Fibroblast of villous mesenchyme (primary cell): ENCODE measurements at places on chromosomes 16 and 17.

DNA sequence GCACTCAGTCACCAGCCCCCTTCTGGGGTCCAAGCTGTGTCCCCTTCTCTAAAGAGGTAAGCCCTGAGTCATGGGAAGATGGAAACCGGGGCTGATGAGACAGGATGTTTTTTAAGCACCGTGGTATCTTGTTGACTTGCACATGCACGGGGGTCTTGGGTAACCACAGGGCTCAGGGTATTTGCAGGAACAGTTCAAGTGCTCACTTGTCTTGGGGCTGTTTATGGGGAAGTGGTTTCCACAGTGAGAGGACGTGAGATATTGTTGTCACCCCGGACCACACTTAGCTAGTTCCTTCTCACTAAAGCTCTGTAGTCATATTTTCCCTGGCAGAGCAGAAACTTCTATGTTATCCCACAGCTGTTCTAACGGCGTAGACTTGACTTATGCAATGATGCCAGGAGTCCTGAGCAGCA lies 7.7 kb downstream of the CCL3L1 start:
- DNase-seq, result no peak

GRCh38 chr17:45895304-45895968 lies 1.1 kb downstream of the MAPT start:
- DNase-seq, result peak; percentile 8

DNA sequence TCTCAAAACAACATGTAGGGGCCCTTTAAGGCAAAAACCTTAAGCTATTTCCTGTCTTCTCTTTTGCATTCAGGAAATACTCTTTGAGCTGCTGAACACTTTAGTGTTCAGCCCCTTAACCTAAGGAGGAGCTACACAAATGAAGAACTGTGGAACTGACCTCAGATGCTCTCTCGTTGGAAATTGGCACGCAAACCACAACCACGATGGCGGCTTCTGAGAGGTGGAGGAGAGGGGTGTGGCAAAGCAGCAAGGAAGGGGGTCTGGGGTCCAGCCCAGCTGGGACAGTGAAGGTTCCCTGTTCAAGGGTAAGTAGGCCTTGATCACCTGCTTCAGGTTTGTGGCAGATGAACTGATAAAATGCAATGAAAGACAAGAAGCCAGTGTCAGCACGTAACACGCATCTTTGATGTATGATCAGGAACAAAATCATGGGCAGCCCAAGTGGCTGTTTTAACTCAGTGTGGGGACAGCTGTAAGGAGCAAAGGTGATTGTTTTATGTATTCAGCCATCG lies 291.6 kb upstream of the TNRC6C start:
- DNase-seq, result no peak

- DNase-seq, result no peak
Observed at GRCh38 chr17:20781260-20781659, 201.7 kb downstream of the CDRT15L2 start.

GRCh38 chr16:79589601-79590102 lies 10.9 kb downstream of the MAF start:
- no peak for DNase-seq

DNA sequence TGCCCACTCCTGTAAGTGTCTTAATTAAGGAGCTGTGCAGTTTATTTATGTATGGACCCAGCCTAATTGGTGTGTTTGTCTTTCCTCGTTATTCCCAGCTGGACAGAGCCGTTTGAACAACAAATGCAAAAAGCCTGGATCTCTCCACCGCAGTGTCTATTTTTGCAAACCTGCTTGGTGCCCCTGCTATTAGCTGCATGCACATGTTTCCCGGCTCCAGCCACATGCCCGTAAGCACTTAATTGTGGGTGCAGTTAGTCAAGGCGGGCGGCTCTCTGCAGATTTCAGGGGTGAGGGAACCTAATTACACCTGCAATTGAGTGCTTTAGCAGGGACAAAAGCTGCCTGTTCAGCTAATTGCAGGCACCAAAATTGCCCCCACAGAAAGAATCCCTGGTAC lies 74.0 kb upstream of the GSE1 start:
- no peak for DNase-seq

DNA sequence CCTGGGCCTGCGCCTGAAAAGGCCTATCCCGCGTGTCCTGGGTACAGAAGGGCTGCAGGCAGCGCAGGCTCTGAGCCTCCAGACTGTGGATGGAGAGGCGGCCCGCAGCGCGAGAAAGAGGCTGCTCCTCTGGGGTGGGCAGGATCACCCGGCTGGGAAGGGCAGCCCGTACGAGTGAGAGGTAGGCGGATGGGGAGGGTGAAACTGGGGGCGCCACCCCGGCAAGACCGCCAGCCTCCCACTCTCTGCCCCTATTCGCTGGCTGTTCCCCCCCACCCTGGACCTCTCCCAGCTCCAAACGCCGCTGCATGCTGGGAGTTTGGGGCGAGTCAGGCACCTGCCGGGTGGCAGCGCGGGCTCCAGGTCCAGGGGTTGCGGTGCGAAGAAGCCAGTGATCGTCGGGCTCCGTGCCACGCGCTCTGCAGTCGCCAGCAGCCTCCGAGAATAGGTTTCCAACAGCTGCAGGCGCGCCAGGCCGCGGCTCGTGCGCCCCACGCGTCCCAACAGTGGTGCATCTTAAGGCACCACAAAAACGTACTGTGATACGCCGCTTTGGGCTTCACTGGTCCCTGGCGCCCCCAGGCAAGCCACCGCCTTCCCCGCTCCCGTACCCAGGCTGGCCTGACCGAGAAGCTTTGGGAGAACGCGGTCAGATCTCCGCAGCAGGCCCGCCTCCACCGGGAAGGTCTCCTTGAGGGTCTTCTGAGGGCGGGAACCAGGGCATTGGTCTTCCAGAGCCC lies 1.1 kb downstream of the NOXO1 start:
- DNase-seq, result no peak

DNA sequence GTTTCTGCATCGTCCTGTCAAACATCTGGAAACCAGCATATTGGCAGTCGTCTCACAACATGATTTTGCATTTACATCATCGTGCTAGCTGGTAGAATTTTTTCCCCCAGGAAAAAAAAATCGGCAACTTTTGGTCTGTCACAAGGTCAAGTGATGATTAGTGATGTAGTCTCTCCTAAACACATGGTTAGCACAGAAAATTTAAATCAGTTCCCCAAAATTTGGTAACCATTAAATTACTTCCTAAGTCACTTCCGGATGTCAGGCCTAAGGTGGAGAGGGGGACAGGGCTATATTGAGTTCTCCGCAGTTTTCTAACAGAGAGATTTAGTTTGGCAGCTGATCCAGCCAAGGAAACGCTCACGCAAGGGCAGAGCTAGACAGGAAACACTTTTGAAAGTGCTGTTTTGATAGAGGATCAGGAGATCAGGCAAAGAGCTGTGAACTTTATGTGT lies 271.0 kb upstream of the TBX2 start:
- DNase-seq, result peak; percentile 27

- DNase-seq, result no peak
Observed at GRCh38 chr16:61500851-61501250, 535.4 kb downstream of the CDH8 start.

GRCh38 chr17:76199469-76199868 lies 40.8 kb downstream of the RNF157 start:
- DNase-seq, result no peak

DNA sequence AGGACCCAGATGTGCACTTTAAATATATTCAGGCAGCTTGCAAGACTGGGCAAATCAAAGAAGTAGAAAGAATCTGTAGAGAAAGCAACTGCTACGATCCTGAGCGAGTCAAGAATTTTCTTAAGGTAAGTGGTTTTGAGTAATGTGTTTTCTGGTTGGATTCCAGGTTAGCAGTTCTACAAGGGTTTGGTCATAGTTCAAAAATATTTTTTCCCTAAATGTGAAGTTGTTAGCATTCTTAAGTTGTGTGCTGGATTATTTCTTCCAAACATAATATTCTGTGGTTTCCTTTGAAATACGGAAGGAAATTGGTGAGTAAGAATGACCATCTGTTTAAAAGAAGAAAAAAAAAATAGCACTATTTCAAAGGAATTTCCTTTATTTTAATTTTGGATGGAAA lies 38.4 kb downstream of the PTRH2 start:
- DNase-seq, result peak; percentile 88

- no peak for DNase-seq
Observed at GRCh38 chr17:5608399-5609112, 24.2 kb upstream of the NLRP1 start.

GRCh38 chr17:17515934-17516930 lies 20.0 kb upstream of the RASD1 start:
- peak; percentile 27 for DNase-seq

DNA sequence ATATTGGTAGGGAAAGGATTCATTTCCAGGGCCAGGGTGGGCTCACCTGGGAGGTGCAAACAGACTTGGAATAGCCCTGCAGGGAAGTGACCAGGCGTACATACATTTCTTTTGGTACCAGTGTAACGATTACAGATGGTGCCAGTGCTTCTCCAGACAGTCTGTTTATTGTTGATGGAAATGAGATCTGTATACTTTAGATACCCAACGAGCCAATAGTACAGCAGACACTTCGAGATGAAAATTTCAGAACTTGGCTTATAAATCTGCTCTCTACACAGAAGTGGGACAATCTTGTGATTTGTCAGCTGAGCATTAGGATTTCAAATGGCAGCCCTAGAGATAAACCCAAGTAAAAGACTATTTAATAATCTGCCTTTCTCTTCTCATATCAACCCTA lies 57.9 kb downstream of the HS3ST2 start:
- DNase-seq, result no peak

GRCh38 chr17:38369124-38369886 lies 17.7 kb downstream of the SOCS7 start:
- DNase-seq, result no peak

- DNase-seq, result no peak
Observed at GRCh38 chr17:52026075-52026474, 132.4 kb downstream of the CA10 start.

DNA sequence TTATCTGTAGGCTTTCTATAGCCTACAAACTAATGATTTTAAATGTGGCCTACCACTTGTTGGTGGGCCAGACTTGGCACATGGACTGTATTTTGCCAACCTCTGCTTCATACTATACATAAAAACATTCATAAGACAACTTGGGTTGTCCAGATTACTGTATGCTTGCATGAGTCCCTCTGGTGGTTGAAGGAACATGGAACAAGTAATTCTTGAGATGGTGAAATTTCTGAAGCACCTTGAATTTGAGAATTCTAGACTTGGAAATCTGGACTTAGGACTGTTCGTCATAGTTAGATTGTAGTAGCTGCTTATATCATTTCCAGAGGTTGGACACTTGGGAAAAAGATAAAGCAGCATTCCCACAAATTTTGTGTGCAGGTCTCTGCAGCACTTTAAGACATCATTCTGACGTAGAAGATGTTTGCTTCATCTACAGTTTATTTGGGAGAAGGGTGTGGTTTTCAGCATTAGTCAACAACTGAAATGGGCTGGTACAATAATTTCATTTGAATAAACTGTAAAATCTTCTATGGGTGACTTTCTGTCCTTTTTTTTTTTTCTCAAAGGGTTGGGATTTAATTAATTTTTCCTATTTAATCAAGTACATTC lies 31.2 kb downstream of the NFATC3 start:
- DNase-seq, result peak; percentile 56

DNA sequence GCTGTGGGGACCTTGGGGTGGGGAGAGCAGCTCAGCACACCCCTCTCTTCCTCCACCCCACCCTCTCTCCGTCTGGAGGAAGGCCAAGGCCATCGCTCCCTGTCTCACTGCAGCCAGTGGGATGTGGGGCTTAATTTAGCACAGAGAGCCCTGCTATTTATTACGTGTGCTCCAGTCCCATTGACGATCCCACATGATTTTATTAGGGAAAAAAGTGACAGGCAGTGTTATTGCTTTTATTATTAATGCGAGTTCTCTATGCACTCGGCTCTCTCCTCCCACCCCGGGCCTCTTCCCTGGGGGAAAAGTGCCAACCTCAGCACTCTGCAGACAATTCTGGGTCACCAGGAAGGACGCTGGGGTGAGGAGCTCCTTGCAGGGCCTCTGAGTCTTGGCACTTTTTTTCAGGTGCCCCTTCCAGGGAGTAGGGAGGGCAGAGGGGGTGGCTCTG lies 57.3 kb downstream of the MGAT5B start:
- no peak for DNase-seq

DNA sequence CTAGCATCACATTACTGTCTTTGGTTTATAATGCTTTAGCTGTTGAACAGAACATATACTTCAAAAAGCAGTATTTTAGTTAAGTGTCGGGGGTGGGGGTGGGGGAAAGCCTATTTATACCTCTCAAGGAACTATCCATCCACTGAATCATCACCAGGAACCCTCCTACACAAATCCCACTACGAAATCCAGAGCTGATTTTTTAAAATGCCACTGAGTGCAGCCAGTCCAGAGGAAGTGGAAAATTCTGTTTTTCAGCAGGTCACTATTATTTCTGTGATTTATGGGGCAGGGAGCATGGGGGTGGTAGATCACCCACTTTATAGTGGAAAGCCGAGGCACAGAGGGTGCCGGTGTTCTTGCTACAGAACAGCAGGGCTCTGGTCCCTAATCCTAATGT lies 284.1 kb downstream of the SOX9 start:
- DNase-seq, result peak; percentile 78

DNA sequence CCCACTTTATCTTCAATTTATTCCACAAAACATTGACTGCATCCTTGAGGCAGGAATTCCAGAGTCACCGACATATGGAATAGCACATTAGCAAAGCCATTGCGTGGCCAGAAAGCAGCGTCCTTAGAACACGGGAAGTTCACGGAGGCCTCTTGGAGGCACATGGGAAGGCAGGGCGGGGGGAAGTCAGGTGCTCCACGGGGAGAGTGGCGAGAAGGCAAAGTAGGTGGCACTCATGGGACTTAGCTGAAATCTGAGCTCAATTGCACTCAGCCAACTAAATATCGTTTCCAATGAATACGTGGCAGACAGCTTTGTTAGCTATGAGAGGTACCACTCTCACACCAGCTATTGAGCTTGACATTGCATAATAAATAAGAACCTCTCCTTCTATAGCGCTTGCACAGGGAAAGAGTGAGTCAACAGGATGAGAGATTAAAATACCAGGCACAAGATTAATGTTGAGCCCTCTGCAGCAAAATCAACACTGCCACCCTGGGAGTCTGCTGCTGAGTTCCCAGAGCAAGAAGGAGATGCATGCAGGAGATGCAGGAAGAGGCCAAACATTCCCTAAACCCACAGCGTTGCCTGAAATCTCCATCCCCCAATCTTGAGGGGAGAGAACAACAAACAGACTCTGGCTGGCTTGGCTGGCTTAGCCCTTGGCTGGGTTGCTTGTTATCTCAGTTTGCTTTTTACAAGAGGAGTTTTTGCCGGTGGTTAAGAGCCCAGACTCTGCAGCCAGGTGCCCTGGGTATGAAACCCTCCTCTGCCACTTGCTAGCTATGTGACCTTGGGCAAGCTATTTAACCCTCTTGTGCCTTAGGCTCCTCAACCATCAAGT lies 28.8 kb downstream of the ABCC12 start:
- DNase-seq, result peak; percentile 99
